ENCODE measurements at places on chromosomes 2 and 18.

GRCh38 chr2:186848873-186849578 is at the start of gene ZSWIM2:
ZSWIM2 (minus strand) TSS chr2:186849170; CDS start chr2:186849130, 40 bp downstream.
- DNase-seq: peak; percentile 67

DNA sequence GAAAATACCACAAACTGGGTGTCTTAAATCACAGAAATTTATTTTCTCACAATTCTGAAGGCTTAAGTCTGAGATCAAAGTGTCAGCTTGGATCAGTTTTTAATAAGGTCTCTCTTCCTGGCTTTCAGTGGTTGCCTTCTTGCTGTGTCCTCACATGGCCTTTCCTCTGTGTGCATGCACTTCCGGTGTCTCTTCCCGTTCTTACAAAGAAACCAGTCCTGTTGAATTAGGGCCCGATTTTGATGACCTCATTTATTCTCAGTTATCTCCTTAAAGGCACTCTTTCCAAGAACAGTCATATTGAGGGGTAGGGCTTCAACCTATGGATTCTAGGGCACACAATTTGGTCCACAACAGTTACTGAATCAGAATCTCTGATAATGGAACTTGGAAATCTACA is 5.4 kb upstream of the XIRP2 start:
- DNase-seq: peak; percentile 16

GRCh38 chr2:44715671-44716081 is 225.8 kb upstream of the SIX3 start:
- DNase-seq: no peak

DNA sequence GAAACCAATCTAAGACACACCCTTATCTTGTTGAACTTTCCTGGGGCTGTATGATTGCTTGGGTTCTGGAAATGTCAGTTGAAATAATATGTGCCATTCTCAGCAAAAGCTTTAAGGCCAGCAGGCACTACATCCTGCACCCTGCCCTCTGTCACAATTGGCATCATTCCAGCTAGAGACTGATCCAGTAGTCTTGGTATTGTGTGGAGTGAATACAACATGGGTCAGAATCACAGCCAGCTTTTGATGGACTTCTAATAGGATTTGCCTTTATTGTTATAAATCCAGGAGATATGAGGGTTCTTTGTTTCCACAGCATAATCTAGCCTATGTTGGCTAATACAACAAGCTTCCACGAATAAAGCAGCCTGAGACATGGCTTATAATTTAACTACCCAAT is 617.0 kb upstream of the CDH2 start:
- no peak for DNase-seq

GRCh38 chr2:216992056-216992675 is 132.3 kb upstream of the TNP1 start:
- DNase-seq: no peak

- peak; percentile 29 for DNase-seq
Measured at GRCh38 chr2:22355816-22356433, 1029.1 kb upstream of the KLHL29 start.

DNA sequence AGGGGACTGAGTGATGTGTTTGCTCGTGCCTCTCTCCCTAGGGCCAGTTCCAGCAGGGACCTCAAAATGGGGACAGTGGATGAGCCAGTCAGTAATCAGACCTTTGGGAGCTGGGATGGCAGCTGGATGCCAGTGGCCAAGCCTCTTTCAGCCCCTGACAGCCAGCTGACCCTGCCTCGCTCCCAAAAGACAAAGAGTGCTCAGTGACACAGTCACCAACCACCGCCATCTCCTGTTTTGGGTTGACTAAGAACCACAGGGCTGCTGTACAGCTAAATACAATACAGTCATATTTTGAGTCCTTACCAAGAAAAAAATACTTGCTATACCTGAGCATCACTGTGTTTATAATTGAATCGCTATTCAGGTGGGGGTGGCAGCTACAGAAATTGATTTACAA is 75.7 kb downstream of the POU3F3 start:
- DNase-seq: no peak
